ENCODE measurements at places on chromosomes 6 and 20.
A peak's percentile ranks its signal among the peaks of the same experiment; 100 is the strongest.

DNA sequence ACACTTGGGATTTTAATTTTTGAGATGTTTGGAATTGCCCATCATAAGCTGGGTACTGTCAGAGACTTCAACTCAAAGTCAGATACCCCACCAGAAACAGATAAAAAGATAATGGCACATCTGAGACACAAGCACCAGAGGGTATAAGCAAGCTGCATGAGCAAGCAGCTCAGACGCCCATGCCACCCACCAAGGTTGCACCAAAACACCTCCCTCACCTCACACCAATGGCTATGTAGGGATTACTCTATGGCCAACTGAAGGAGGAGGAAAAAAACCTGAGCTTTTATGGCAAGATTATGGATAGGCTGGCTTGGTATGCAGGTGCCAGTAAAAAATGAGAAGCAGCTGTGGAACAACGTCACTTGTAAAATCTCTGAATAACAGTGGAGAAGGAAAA lies 3.8 kb upstream of the IRAK1BP1 start:
- no peak for DNase-seq

DNA sequence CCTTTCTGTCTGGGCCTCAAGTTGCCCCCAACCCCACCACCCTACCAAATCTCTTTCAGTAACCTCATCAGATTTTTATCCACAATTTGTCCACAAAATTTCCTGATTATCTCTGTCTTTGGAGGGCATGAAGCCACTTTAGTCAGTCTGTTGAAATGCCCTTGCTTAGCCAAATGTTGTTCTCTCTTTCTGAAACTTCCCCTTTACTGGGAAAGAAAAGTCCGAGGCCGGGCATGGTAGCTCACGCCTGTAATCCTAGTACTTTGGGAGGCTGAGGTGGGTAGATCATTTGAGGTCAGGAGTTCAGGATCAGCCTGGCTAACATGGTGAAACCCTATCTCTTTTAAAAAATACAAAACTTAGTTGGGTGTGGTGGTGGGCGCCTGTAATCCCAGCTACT lies 33.8 kb downstream of the TOMM6 start:
- DNase-seq = no peak

DNA sequence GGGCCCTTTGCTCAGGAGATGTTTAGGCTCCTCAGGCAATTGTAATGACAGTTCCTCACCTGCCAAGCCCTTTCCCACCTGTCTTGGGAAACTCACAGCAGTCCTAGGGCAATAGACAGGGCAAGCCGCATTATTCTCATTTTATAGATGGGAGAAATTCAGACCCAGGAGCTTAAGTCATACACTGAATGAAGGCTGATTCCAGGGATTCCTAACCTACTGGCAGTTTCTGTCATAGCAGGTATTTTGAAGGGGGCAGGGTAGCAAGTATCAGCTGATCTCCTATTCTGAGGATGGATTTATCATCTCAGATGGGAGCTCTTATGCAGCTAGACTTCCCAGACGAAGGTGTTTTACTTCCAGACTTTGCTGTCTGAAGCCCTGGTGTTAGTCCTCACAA lies 61.4 kb upstream of the MYL9 start:
- DNase-seq = no peak

GRCh38 chr6:20271818-20272217 lies 59.5 kb upstream of the MBOAT1 start:
- DNase-seq = no peak

DNA sequence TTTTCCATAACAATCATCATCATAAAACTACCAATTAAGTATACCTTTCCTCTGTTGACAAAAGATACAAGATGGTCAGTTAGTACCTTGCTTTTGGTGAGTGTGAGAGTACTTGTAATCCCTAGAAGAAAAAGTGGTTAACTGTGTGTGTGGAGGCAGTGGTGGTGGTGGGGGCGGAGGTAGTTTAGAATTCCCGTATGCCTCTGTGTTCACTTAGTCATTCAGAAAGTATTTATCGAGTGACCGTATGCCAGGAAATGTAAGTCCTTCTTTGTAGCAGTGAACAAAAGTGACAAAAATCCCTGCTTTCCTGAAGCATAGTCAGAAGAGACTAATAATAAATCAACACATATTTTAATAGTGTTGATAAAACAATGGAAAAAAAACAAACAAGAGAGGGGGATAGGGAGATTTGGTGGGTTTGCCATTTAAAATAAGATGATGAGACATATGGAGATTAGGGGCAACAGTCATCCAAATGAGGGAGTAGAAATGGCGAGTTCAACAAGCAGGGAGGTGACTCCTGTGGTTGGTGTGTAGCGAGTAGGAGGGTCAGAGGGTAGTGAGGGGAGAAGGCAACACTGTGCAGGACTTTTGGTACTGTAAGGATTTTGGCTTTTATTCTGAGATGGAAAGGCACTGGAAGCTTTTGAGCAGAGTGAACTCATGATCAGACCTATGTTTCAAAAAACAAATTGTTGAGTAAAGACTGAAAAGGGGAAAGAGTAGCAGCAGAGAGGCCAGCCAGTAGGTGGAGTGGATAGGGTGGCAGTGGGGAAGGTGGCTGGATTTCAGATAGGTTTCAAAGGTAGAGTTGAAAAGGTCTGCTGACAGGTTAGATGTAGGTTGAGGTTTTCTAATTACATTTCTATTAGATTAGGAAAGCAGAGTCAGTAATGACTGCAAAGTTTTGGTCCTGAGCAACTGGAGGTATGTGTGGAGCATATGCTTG lies 40.3 kb upstream of the SIM1 start:
- DNase-seq = peak; percentile 40

GRCh38 chr6:163198396-163198795 lies 216.1 kb upstream of the QKI start:
- DNase-seq = no peak

GRCh38 chr20:33400812-33401183 lies 521 bp downstream of the CDK5RAP1 start:
- no peak for DNase-seq

- no peak for DNase-seq
Measured at GRCh38 chr6:7257521-7258230, 55.3 kb downstream of the SSR1 start.

- DNase-seq = no peak
Measured at GRCh38 chr20:48096212-48096875, 311.1 kb upstream of the SULF2 start.

DNA sequence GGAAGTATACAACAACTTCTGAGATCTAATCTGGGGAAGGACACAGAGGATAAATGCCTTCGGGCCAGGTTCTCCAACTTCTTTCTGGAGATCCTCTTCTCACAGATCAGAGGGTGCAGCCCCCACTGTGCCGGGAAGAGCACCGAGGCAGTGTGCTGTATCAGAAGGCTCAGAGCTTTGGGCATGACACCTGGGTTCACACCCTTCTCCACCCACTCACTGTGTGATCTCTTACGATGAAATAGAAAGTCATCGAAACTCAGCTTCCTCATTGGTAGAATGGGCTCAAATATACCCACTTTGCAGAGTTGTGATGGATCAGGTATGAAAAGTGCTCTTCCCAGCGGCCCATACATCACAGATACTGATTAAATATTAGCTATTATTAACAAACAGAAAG lies 347.5 kb upstream of the SOX4 start:
- DNase-seq = no peak

DNA sequence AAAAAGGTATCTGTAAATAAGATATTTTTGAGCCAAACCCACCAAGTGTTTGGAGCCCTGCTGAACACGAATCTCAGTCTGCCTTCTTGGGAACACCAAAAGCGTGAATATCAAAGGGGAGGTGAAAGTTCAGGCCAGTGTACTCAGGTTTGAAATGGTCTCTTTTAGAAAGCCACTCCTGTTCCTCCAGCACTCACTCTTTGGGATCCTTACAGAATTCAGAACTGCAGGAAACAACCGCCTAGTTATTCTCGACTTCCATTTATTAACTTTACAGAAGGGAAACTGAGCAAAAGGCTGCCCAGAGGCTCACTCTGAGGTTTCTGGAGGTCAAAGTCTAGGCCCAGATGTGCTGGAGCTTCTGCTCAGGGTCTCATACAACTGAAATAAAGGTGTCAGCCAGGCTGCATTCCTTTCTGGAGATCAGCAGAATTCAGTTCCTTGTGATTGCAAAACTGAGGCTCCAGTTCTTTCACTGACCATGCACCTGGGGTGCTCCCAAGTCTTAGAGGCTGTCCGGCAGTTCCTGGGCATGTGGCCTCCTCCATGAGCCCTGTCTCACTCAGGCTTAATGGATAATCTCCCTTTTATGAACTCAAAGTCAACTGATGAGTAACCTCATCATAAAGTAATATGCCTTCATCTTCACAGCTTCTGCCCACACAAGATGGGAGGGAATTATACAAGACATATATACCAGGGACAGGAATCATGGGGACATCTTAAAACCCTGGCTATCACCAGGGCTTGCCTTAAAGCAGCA lies 65.5 kb upstream of the TNFAIP3 start:
- DNase-seq = no peak

GRCh38 chr6:20058121-20058905 lies 154.0 kb downstream of the MBOAT1 start:
- no peak for DNase-seq

- no peak for DNase-seq
Measured at GRCh38 chr20:22866812-22867341, 168.2 kb upstream of the SSTR4 start.
